Naive thymus-derived CD8-positive, alpha-beta T cell (primary cell): ENCODE measurements at places on chromosomes 13 and 19. TPM values are rescaled to one million over a fixed set of nuclear protein-coding genes. Genes with fewer than 3 reads are reported as not detected.

Gene IFNL3
- polyA plus RNA-seq, result not detected

Gene FCAR
- polyA plus RNA-seq, result 0.13 TPM

Gene CGB5
- not detected for polyA plus RNA-seq

Gene CYP4F2
- not detected for polyA plus RNA-seq

Gene ADGRL1
- polyA plus RNA-seq, result 0.51 TPM

Gene ZNF567
- 9.6 TPM for polyA plus RNA-seq

Gene QPCTL
- 2.3 TPM for polyA plus RNA-seq

Gene ZNF613
- polyA plus RNA-seq, result 2.3 TPM
